ENCODE measurements at places on chromosomes 2 and 18. TPM values are rescaled to one million over a fixed set of nuclear protein-coding genes. Genes with fewer than 3 reads are reported as not detected.

FBXO15 gene
- total RNA-seq = 3.0 TPM

MARCO gene
- not detected for total RNA-seq

DNA sequence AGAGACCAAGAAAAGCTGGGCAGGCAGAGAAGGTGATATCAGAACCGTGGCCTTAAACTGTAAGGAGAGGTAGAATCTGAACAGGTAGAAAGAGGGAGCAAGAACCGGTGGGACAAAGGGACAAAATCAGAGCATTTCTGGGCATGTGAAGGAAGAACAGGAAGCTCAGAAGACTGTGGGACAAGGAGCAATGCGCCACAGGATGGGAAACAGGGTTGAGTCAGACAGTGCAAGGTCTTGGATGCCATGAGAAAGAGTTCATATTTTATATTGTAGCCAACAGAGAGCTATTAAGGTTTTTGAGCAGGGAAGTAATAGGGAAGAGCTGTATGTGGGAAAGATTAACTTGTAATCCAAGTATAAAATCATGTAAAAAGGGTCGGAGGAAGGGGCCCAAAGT lies 106.4 kb upstream of the UGP2 start:
- no peak overlapping the region for H3K27ac ChIP-seq
- DNase-seq = no peak
- no peak overlapping the region for H3K4me3 ChIP-seq
- H3K36me3 ChIP-seq = no peaks in the 10 kb centered on the region

DNA sequence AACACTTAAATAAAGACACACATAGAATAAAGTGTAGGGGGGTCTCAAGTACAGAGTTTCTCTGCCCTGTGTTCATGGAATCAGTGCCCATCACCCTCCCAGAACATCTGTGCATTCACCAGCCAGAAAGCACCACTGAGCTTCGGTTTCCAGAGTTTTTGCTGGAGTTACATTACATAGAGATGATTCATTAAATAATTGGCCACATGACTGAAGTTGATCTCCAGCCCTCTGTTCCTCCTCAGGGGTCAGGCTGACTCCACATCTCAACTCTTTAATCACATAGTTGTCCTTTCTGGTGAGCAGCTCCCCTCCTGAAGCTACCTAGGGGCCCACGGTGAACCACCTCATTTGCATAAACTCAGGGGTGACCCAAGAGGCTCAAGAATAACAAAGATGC lies 129.8 kb downstream of the METTL4 start:
- H3K36me3 ChIP-seq = no peaks in the 10 kb centered on the region
- DNase-seq = no peak
- H3K4me3 ChIP-seq = peak overlapping the region; percentile 57
- no peaks in the 10 kb centered on the region for H3K27me3 ChIP-seq
- no peak overlapping the region for H3K27ac ChIP-seq

DNA sequence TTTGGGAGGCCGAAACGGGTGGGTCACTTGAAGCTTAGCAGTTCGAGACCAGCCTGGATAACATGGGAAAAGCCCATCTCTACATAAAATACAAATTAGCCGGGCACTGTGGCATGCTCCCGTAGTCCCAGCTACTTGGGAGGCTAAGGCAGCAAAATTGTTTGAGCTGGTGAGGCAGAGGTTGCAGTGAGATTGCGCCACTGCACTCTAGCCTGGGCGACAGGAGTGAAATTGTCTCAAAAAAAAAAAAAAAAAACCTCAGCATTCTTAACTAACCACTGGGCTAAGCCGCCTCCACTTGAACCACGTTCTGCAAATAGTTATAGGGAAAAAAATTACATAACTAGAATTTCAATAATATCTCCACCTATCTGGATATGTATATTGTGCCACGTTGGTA lies 2.3 kb downstream of the FOXI3 start:
- H3K4me1 ChIP-seq = peaks cover 3% of the 10 kb centered on the region
- DNase-seq = no peak
- H3K4me3 ChIP-seq = no peak overlapping the region
- no peak overlapping the region for H3K27ac ChIP-seq
- H3K27me3 ChIP-seq = peaks cover 57% of the 10 kb centered on the region

DNA sequence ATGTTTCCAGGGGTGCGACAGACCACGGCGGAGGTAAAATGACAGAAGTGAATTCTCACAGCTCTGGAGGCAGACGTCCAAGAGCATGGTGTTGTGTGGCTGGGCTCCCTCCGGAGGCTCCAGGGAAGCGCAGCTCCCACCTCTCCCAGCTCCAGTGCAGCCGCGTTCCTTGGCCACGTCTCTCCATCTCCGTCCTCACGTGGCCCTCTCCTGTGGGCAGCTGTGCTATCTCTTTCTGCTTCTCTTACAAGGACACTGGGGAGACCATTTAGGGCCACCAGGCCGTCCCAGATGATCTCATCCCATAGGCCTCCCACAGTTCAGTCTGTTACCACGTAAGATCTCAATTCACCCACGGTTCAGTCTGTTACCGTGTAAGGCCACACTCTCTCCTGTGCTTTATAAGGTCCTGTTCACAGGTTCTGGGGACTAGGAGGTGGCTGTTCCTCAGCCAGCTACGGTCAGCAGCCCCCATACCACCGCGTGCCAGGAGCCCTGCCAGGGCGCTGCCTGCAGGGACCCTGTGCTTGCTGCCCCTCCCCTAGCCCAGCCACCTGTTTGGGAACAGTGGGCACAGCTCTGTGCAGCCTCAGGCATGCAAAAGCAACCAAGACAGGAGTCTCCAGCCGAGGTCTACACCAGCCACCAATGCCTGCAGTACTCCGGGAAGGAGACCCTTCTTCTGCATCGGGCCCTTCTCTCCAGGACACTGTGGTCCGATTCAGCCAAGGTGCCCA lies 2.9 kb upstream of the MAB21L4 start:
- H3K4me3 ChIP-seq = no peak overlapping the region
- DNase-seq = no peak
- H3K27ac ChIP-seq = no peak overlapping the region
- H3K36me3 ChIP-seq = no peaks in the 10 kb centered on the region
- no peaks in the 10 kb centered on the region for H3K4me1 ChIP-seq

GRCh38 chr2:37377187-37377532 lies 32.7 kb downstream of the QPCT start:
- DNase-seq = no peak
- H3K27me3 ChIP-seq = no peaks in the 10 kb centered on the region
- peaks cover 22% of the 10 kb centered on the region for H3K36me3 ChIP-seq

- H3K27me3 ChIP-seq = no peaks in the 10 kb centered on the region
Observed at GRCh38 chr2:8303322-8303832, 378.5 kb upstream of the ID2 start.

GRCh38 chr18:35822413-35822812 lies 150.1 kb upstream of the RMP24 start:
- peaks cover 2% of the 10 kb centered on the region for H3K4me1 ChIP-seq
- no peaks in the 10 kb centered on the region for H3K36me3 ChIP-seq
- no peak overlapping the region for H3K4me3 ChIP-seq
- no peaks in the 10 kb centered on the region for H3K27me3 ChIP-seq
- no peak for DNase-seq

GRCh38 chr2:191714925-191715324 lies 37.0 kb downstream of the NABP1 start:
- H3K27ac ChIP-seq = no peak overlapping the region
- no peak overlapping the region for H3K4me3 ChIP-seq
- DNase-seq = no peak
- H3K27me3 ChIP-seq = no peaks in the 10 kb centered on the region
- no peaks in the 10 kb centered on the region for H3K4me1 ChIP-seq

GRCh38 chr2:171523088-171524017 lies 1.1 kb downstream of the CYBRD1 start:
- H3K27me3 ChIP-seq = peaks cover 33% of the 10 kb centered on the region
- peak overlapping the region; percentile 30 for H3K27ac ChIP-seq
- peak overlapping the region; percentile 83 for H3K4me3 ChIP-seq
- peak; percentile 91 for DNase-seq
- no peaks in the 10 kb centered on the region for H3K36me3 ChIP-seq

DNA sequence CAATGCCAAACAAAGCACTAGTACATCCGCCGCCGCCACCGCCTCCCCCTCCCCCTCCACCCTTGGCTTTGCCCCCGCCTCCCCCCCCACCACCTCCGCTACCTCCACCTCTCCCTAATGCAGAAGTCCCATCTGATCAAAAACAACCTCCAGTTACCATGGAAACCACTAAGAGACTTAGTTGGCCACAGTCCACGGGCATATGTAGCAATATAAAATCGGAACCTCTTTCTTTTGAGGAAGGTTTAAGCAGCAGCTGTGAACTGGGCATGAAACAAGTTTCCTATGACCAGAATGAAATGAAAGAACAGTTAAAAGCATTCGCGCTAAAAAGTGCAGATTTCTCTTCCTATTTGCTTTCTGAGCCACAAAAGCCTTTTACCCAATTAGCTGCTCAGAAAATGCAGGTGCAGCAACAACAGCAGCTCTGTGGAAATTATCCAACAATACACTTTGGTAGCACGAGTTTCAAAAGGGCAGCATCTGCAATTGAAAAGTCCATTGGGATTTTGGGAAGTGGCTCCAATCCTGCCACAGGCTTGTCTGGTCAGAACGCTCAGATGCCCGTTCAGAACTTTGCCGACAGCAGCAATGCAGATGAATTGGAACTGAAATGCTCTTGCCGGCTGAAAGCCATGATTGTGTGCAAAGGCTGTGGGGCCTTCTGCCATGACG lies 168.0 kb downstream of the ASXL3 start:
- no peak for DNase-seq
- no peak overlapping the region for H3K4me3 ChIP-seq
- no peak overlapping the region for H3K27ac ChIP-seq
- H3K4me1 ChIP-seq = no peaks in the 10 kb centered on the region
- H3K36me3 ChIP-seq = no peaks in the 10 kb centered on the region

DNA sequence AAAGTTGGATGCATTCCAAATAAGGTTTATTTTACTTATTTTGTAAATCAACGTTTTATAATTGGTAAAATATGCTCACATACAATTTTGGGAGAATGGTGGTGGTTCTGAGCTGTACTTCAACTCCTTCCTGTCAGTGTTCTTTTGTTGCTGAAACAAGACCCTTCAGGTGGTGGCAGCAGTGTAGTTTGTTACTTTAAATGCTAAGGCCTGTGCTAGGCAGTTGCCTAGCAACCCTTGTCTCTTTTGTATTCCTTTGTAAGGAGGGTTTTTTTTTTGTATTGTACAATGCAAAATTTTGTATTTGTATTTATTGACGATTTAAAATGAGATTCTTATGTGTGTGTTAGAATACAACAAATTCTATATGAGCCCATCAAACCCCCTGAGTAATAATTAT lies 166.0 kb upstream of the FAM98A start:
- no peaks in the 10 kb centered on the region for H3K27me3 ChIP-seq
- peak overlapping the region; percentile 81 for H3K27ac ChIP-seq
- H3K36me3 ChIP-seq = no peaks in the 10 kb centered on the region
- H3K4me1 ChIP-seq = no peaks in the 10 kb centered on the region
- DNase-seq = peak; percentile 53
- no peak overlapping the region for H3K4me3 ChIP-seq

DNA sequence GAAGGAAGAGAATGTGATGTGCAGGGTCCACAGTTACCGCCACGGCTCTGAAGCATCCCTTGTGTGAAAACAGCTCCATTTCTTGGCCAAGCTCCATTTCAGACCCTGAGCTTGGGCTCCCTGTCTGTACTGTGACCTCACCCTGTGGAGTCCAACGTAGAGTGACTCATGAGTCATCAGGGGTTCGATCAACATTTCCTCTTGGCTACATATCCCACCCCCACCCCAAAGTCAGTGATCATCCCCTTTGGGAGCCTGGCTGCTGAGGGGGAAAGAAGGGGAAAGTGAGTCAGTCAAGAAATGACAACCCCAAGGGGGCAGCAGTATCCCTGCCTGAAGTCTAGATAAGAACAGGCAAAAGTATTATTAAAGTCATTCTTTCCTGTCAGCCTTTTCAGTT lies 62.2 kb downstream of the PAPOLG start:
- H3K36me3 ChIP-seq = no peaks in the 10 kb centered on the region
- DNase-seq = no peak
- no peak overlapping the region for H3K4me3 ChIP-seq
- H3K27me3 ChIP-seq = no peaks in the 10 kb centered on the region
- no peak overlapping the region for H3K27ac ChIP-seq

NEUROD1 gene
- not detected for total RNA-seq

LIPT1 gene
- 11.6 TPM for total RNA-seq

TRPM8 gene
- total RNA-seq = not detected

GRCh38 chr2:200695601-200696000 lies 109.8 kb downstream of the AOX1 start:
- DNase-seq = no peak
- H3K36me3 ChIP-seq = no peaks in the 10 kb centered on the region
- H3K27ac ChIP-seq = no peak overlapping the region
- H3K27me3 ChIP-seq = no peaks in the 10 kb centered on the region
- no peaks in the 10 kb centered on the region for H3K4me1 ChIP-seq
- no peak overlapping the region for H3K4me3 ChIP-seq

DNA sequence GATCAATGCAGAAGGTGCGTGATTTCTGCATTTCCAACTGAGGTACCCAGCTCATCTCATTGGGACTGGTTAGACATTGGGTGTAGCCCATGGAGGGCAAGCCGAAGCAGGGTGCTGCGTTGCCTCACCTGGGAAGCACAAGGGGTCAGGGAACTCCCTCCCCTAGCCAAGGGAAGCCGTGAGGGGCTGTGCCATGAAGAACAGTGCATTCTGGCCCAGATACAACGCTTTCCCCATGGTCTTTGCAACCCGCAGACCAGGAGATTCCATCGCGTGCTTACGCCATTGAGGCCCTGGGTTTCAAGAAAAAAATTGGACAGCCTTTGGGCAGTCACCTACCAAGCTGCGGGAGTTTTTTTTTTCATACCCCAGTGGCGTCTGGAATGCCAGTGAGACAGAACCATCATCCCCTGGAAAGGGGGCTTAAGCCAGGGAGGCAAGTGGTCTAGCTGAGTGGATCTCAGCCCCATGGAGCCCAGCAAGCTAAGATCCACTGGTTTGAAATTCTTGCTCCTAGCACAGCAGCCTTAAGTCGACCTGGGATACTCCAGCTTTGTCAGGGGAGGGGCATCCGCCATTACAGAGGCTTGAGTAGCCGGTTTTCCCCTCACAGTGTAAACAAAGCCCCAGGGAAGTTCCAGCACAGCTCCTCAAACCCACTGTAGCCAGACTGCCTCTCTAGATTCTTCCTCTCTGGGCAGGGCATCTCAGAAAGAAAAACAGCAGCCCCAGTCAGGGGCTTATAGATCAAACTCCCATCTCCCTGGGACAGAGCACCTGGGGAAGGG lies 21.7 kb downstream of the TFPI start:
- H3K36me3 ChIP-seq = no peaks in the 10 kb centered on the region

EPAS1 gene
- 4.1 TPM for total RNA-seq

ALKAL2 gene
- 1.2 TPM for total RNA-seq

MYCN gene
- 36.2 TPM for total RNA-seq

- H3K4me3 ChIP-seq = no peak overlapping the region
- H3K4me1 ChIP-seq = no peaks in the 10 kb centered on the region
- no peak for DNase-seq
- H3K27me3 ChIP-seq = no peaks in the 10 kb centered on the region
- H3K36me3 ChIP-seq = no peaks in the 10 kb centered on the region
- no peak overlapping the region for H3K27ac ChIP-seq
Observed at GRCh38 chr2:230703514-230703913, 9.1 kb upstream of the CAB39 start.

TNFRSF11A gene
- total RNA-seq = 13.7 TPM

SPP2 gene
- total RNA-seq = not detected

LRRTM4 gene
- 21.4 TPM for total RNA-seq

GRCh38 chr2:42043789-42044394 lies 3.9 kb upstream of the PKDCC start:
- DNase-seq = no peak
- no peaks in the 10 kb centered on the region for H3K36me3 ChIP-seq
- H3K4me1 ChIP-seq = peaks cover 11% of the 10 kb centered on the region
- no peaks in the 10 kb centered on the region for H3K27me3 ChIP-seq
- H3K4me3 ChIP-seq = no peak overlapping the region
- no peak overlapping the region for H3K27ac ChIP-seq

GRCh38 chr2:200104015-200104414 lies 148.6 kb downstream of the MAIP1 start:
- H3K27ac ChIP-seq = no peak overlapping the region
- H3K4me3 ChIP-seq = no peak overlapping the region
- H3K27me3 ChIP-seq = no peaks in the 10 kb centered on the region
- no peak for DNase-seq
- no peaks in the 10 kb centered on the region for H3K36me3 ChIP-seq

Measured in endodermal cell (in vitro differentiated cells).